ENCODE measurements at places on chromosomes 4 and X.

DNA sequence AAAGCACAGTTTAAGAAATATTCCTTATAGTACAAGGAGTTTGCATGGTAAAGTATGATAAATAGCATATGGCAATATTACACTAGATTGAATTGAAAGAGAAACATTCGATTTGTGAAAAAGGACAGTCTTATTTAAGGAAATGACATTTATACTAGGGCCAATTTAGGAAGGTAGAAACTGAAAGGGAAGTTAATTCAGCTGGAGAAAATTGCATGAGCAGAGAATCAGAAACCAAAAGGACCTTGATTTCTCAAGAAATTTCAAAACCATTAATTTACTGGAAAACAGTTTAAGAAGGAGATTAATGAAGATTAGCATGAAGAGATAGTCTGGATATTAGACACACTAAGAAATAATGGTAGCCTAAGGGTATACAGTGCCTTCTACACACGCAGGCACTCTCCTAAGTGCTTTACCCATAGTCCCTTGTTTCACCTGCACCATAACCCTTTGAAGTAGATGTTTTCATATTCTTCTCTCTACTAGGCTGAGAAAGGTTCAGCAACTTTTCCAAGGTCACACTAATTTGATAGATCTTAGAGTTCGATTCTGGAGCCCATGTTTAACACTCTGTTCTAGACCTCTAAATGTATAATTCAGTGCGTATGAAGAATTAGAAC lies 259.1 kb upstream of the SLIT2 start:
- no peak for DNase-seq

- no peak for DNase-seq
Measured at GRCh38 chr4:177427192-177427591, 15.0 kb downstream of the AGA start.

GRCh38 chrX:20530406-20530921 lies 263.8 kb upstream of the RPS6KA3 start:
- peak; percentile 54 for DNase-seq

DNA sequence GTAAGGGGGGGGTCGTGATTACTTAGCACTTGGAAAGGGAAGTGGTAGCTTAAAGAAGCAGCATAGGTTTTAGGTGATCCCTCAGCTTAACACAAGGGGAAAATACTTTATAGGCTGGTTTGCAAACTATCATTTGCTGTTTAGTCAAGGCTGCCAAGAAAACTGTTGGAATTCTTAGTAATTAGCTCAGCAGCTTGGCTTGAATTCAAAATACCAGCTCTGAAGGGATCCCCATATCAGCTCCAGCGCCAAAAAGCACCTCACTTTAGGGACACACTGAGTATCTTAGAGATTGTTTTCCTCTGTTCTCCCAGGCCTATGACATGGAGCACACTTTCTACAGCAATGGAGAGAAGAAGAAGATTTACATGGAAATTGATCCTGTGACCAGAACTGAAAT lies 8.8 kb downstream of the TNMD start:
- no peak for DNase-seq

DNA sequence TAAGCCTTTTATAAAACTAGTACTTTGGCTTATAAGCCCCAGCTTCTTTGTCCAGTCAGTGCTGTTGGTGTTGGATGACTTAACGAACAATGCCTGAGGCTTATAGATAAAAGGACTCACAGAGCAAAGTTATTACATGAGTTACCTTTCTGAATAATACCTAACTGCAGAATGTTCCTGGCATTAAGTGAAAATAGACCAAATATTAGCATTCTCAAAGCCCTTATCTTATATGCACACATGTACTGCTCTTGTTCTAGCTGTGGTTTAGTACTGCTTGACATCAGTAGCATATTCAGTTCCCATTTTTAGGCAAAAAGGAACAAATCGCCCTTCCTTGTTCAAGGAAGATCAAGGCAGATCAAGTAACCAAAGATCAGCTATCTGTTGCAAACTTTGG lies 131.6 kb downstream of the ZNF330 start:
- no peak for DNase-seq

DNA sequence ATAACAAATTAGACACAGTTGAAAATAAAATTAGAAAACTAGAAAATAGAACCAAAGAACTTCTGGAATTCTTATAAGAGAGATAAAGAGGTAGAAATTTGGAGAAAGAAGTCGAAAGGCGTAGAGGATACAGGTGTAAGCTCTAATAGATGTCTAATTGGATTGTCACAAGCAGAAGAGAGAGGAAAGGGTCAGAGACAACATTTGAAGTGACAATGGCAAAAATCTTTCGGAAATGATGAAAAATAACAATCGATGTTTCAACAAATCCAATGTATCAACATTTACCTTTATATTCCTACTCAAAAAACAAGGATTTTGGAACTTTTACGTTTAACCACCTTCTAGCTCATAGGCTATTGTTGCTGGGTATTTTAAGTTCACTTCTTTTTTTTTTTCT lies 3.8 kb downstream of the CXCL8 start:
- no peak for DNase-seq

DNA sequence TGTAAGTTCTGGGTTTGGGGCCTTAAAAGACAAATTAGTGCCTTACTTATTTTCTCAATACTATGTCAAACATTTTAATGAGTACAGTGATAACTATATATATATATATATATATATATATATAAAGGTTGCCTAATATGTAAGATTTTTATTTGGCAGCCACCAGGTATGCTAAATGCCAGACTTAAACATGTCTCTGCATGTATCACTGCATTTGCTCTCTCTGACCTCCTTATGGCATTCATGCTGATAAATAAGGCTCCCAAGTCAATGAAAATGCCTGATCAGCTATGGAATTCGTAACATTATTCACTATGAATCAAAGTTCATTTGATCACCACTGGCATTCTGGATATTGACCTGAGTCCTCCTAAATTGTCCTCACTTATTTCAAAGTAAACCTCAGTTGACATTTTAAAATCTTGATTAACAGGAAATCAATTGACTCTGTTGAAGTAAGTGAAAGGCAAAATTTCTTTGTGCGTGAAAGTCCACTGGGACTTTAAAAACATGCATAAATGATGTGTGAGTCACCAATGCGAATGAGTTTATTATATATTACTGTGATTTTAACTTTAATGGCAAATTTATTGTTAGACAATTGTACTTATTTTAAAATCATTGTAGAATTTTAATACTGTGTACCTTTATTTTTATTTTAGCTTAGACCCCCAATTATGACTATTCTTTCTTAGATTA lies 29.2 kb upstream of the AREG start:
- no peak for DNase-seq

- DNase-seq, result no peak
Measured at GRCh38 chr4:8914461-8915171, 43.0 kb upstream of the HMX1 start.

DNA sequence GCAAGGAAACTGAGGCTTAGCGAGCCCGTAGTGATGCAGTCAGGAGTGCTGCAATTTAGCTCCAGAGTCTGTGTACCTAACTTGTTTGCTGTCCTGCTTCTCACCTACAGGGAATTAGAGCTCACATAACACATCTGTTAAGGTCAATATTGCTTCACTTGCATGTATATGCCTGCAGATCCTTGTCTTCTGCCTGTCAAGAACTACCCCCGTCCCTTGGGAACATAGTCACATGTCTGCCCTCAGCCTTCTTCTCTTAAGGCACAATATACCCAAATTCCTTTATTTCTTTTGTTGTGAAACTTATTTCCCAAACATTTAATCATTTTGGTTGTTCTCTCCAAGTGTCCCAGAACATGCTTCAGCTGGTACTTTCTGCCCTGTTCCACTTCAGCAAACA lies 103.3 kb upstream of the LEF1 start:
- DNase-seq, result no peak

DNA sequence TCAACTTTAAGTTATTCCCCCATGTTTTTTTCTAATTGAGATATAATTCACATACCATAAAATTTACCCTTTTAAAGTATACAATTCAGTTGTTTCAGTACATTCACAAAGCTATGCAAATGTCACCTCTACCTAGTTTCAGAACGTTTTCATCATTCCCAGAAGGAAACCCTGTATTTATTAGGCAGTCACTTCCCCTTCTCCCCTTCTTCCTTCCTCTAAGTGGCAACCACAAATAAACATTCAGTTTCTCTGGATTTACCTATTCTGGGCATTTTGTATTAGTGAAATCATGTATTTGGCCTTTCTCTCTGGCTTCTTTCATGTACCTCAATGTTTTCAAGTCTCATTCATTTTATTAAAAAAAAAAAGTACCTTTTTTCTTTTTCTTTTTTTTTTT lies 101.9 kb downstream of the TET2 start:
- DNase-seq, result no peak

- no peak for DNase-seq
Measured at GRCh38 chr4:40621229-40621591, 8.5 kb downstream of the RBM47 start.

DNA sequence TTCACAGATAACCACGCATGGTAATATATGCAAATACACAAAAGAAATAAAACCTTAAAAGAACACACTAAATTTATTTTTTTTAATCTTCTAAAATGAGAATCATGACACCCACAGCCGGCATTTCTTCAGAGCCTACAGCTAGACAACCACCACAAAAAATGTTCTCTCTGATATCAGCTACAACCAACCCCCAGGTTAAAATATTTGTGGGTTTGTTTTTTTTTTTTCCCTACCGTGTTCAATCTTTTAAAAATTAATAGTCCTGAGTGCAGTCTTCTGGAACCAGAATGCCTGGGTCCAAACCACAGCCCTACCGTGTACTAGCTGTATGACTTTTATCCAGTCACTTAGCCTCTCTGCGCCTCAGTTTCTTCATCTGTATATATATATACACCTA lies 36.0 kb downstream of the MAML3 start:
- DNase-seq, result no peak

DNA sequence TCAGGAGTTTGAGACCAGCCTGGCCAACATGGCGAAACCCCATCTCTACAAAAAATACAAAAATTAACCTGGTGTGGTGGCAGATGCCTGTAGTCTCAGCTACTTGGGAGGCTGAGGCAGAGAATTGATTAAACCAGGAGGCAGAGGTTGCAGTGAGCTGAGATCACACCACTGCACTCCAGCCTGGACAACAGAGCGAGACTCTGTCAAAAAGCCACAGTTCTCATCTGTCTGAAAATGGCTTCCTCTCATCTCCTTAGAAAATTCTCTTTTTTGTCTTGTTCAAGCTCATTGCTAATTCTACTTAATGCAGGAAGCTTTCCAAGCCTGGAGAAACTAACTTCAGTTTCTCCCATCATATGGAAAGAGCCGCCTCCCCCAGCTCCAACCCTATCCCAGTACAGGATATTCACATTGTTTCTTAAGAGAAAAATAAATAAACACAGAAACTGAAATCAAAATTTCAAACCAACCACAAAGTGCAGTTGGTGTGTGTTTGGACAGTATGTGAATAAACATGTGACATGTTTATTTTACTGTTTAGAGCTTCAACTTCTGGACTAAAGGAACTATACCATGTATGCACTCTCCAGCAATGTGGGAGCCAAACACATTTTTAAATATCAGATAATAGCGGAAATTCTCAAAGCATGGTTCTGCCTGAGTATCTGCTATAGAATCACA lies 55.0 kb upstream of the GAB1 start:
- peak; percentile 56 for DNase-seq

GRCh38 chr4:1670279-1670678 lies 13.8 kb downstream of the FAM53A start:
- no peak for DNase-seq

DNA sequence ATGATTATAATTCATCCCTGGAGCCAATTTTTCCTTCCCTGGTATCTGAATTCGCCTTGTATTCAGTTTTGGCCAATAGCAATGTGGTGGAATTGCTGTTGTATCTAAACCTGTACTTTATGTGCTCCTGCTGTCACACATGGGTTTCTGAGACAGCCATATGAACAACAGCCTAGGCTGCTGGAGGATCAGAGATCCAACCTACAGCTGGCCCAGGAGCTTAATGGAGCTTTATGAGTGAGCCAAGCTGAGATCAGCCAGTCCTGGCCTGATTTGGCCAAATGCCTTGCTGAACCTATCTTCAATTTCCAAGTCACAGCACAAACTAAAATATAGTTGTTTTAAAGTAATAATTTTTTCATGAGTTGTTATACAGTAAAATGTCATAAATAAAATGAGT lies 1071.5 kb downstream of the PCDH7 start:
- DNase-seq, result peak; percentile 11

- DNase-seq, result no peak
Measured at GRCh38 chrX:8049827-8050226, 121.2 kb downstream of the VCX2 start.

- no peak for DNase-seq
Measured at GRCh38 chr4:158814636-158815330, 46.0 kb downstream of the FNIP2 start.

DNA sequence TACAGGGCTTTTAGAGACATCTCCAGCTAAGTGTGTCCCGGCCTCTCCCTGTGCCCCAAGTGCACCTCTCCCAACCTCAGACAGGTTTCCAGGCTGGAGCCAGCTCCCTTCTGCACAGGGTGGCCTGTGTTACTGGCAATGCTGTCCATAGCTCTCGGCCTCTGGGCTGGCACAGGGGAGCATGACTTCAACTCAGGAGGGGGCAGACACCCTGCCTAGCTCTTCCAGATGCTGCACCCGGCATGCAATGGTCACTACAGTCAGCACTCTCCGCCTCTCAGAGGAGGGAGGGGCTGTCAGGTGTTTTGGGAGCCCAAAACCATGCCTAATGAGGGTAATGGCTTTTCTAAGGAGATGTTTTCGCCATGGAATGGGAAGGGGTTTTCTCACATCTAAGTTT lies 2.4 kb upstream of the IRAK1 start:
- DNase-seq, result no peak

GRCh38 chr4:15930314-15930713 lies 8.2 kb downstream of the FGFBP1 start:
- DNase-seq, result no peak

DNA sequence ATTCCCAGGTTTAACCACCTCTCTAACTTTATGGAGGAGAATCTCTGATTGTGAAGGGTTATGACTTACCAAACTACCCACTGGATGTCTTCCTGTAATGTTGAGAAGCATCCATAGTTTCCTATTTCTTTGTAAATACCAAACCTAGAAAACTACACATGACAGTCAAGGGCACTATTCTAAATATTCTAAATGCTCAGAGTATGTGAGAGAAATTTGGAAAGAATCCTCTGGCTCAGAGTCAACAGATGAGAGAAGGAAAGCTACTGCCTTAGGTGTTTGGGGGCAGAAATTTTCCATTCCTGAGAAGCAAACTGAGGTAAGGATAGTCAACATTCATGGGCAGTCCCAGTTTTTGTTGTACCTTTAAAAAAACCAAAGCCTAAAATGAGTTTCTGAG lies 155.8 kb downstream of the KCNIP4 start:
- DNase-seq, result no peak

All from hindlimb muscle (tissue), 1 donor.